ENCODE measurements at places on chromosomes 7 and 10. TPM values are rescaled to one million over a fixed set of nuclear protein-coding genes. Genes with fewer than 3 reads are reported as not detected.

GRCh38 chr7:17370901-17371585 lies 72.6 kb downstream of the AHR start:
- H3K36me3 ChIP-seq, result no peaks in the 10 kb centered on the region
- DNase-seq, result no peak
- H3K4me3 ChIP-seq, result no peak overlapping the region
- peak overlapping the region; percentile 90 for H3K27ac ChIP-seq
- H3K4me1 ChIP-seq, result peaks cover 75% of the 10 kb centered on the region

GRCh38 chr7:117682681-117683385 lies 190.4 kb downstream of the CTTNBP2 start:
- H3K36me3 ChIP-seq, result no peaks in the 10 kb centered on the region
- H3K27ac ChIP-seq, result no peak overlapping the region
- peaks cover 8% of the 10 kb centered on the region for H3K27me3 ChIP-seq
- DNase-seq, result no peak
- no peaks in the 10 kb centered on the region for H3K4me1 ChIP-seq

- peaks cover 73% of the 10 kb centered on the region for H3K4me1 ChIP-seq
- peaks cover 5% of the 10 kb centered on the region for H3K36me3 ChIP-seq
- H3K4me3 ChIP-seq, result peak overlapping the region; percentile 0
- H3K27ac ChIP-seq, result peak overlapping the region; percentile 96
- DNase-seq, result no peak
Measured at GRCh38 chr7:92714280-92714679, 122.1 kb downstream of the CDK6 start.

GRCh38 chr10:44972874-44973306 lies 5.7 kb downstream of the DEPP1 start:
- DNase-seq, result no peak
- peaks cover 21% of the 10 kb centered on the region for H3K36me3 ChIP-seq
- H3K27me3 ChIP-seq, result no peaks in the 10 kb centered on the region
- peaks cover 47% of the 10 kb centered on the region for H3K4me1 ChIP-seq
- no peak overlapping the region for H3K4me3 ChIP-seq

DNA sequence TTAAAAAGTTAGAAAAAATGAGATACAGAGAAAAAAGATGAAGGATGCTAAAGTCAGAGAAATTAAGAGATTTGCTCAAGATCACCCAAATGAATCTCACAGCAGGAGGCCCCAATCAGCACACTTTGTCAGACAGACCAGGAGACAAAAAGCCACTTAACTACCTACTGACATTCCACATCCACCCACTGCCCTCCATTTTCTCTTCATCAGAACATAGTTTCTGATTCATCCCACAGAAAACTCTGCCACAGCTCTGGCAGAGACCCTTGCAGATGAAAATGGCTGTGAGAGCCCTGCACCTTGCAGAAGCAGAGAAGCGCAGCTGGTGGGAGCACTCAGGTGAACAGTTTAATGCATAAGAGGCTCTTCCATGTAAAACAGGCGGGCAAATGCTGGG lies 26.6 kb downstream of the DGKI start:
- peaks cover 9% of the 10 kb centered on the region for H3K36me3 ChIP-seq
- H3K4me1 ChIP-seq, result peaks cover 64% of the 10 kb centered on the region
- H3K4me3 ChIP-seq, result no peak overlapping the region
- no peaks in the 10 kb centered on the region for H3K27me3 ChIP-seq

Gene OR2AE1
- not detected for total RNA-seq

Gene NXPH1
- not detected for total RNA-seq

Gene IL2RA
- not detected for total RNA-seq

GRCh38 chr7:50620433-50620832 lies 55.2 kb upstream of the DDC start:
- DNase-seq, result no peak
- H3K4me3 ChIP-seq, result no peak overlapping the region
- H3K4me1 ChIP-seq, result peaks cover 13% of the 10 kb centered on the region
- H3K27ac ChIP-seq, result no peak overlapping the region

Gene ANK3
- total RNA-seq, result 37.4 TPM

Gene IGF2BP3
- total RNA-seq, result 47.9 TPM

Gene LRRD1
- total RNA-seq, result not detected

GRCh38 chr10:110664483-110665420 lies 20.6 kb downstream of the RBM20 start:
- no peaks in the 10 kb centered on the region for H3K36me3 ChIP-seq
- peak overlapping the region; percentile 80 for H3K27ac ChIP-seq
- no peak for DNase-seq
- H3K4me3 ChIP-seq, result peak overlapping the region; percentile 33
- H3K27me3 ChIP-seq, result no peaks in the 10 kb centered on the region

DNA sequence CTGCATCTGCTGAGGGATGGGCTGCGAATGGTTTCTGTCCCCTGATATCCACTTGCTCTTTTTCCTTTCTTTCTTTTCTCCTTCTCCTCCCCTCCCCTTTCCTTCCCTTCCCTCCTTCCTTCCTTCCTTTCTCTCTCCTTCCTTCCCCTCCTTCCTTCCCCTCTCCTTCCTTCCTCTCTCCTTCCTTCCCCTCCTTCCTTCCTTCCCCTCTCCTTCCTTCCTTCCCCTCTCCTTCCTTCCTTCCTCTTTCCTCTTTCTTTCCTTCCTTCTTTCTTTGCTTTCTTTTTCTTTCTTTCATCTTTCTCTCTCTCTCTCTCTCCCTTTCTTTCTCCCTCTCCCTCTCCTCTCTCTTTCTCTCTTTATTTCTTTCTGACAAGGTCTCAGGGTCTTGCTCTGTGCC lies 20.2 kb upstream of the SPDYE1 start:
- no peak overlapping the region for H3K27ac ChIP-seq
- peaks cover 2% of the 10 kb centered on the region for H3K4me1 ChIP-seq
- H3K4me3 ChIP-seq, result no peak overlapping the region

- no peak overlapping the region for H3K27ac ChIP-seq
- H3K4me1 ChIP-seq, result peaks cover 62% of the 10 kb centered on the region
- no peak for DNase-seq
- no peak overlapping the region for H3K4me3 ChIP-seq
- no peaks in the 10 kb centered on the region for H3K36me3 ChIP-seq
Measured at GRCh38 chr10:77236029-77236428, 401.6 kb downstream of the KCNMA1 start.

Gene RNF32
- 0.52 TPM for total RNA-seq

Gene NEUROD6
- total RNA-seq, result not detected

- no peak for DNase-seq
Measured at GRCh38 chr10:29372920-29373319, 84.0 kb downstream of the LYZL1 start.

Gene ODAD2
- total RNA-seq, result 1.1 TPM

Gene GDF10
- 3.2 TPM for total RNA-seq

DNA sequence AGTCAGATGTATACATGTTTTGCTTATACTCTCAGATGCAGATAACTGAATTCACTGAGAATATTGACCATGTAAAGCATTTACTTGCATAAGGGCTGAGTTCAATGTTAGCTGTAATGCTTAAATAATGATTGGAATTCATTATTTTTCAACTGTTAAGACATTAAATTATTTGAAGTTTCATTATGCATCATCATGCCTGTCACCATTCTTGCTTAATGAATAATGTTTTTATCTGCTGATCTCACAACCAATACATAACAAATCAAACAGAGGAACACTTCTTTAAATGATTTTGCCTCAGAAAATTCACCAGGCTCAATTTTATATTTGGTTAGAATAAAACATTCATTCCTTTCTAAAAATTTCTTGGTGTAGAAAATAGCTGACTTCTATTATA lies 233.4 kb downstream of the GPR37 start:
- H3K4me1 ChIP-seq, result peaks cover 15% of the 10 kb centered on the region
- no peak overlapping the region for H3K27ac ChIP-seq
- H3K27me3 ChIP-seq, result no peaks in the 10 kb centered on the region
- H3K4me3 ChIP-seq, result no peak overlapping the region
- H3K36me3 ChIP-seq, result no peaks in the 10 kb centered on the region
- DNase-seq, result no peak

GRCh38 chr7:99624484-99624883 lies 7.7 kb downstream of the ZSCAN25 start:
- DNase-seq, result no peak
- H3K4me3 ChIP-seq, result no peak overlapping the region
- no peak overlapping the region for H3K27ac ChIP-seq
- no peaks in the 10 kb centered on the region for H3K4me1 ChIP-seq
- peaks cover 59% of the 10 kb centered on the region for H3K36me3 ChIP-seq

DNA sequence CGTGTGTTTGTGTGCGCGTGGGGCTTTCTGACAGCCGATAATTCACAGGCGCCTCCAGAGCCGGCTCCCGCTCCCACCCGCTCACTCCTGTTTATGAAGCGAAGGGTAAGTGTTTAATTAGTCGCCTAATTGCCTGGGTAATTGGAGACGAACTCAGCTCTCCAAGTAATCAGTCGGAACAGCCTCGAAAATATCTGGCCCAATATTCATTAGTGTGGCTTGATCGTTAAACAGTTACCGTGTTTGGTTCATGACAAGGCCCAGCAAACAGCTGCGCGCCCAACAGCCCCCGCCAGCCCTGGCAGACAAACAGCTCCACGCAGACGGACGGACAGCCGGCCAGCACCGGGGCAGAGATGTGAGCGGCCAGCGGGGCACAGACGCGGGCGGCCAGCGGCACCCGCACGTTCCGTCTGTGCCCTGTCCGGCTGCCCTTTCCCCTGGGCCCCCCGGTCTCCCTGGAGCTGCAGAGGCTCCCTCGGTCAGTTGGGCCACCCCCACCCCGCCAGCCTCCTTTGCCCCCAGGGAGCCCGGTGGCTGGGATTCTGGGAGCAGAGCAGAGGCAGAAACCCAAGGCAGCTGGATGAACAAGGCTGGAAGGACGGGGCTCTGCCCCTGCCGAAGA lies 98.2 kb downstream of the UNCX start:
- peaks cover 33% of the 10 kb centered on the region for H3K27me3 ChIP-seq
- no peaks in the 10 kb centered on the region for H3K36me3 ChIP-seq
- H3K27ac ChIP-seq, result no peak overlapping the region
- no peaks in the 10 kb centered on the region for H3K4me1 ChIP-seq
- no peak overlapping the region for H3K4me3 ChIP-seq

GRCh38 chr7:38825721-38826440 lies 83.1 kb downstream of the VPS41 start:
- H3K4me1 ChIP-seq, result peaks cover 32% of the 10 kb centered on the region
- H3K4me3 ChIP-seq, result peak overlapping the region; percentile 17
- DNase-seq, result no peak
- no peaks in the 10 kb centered on the region for H3K36me3 ChIP-seq

DNA sequence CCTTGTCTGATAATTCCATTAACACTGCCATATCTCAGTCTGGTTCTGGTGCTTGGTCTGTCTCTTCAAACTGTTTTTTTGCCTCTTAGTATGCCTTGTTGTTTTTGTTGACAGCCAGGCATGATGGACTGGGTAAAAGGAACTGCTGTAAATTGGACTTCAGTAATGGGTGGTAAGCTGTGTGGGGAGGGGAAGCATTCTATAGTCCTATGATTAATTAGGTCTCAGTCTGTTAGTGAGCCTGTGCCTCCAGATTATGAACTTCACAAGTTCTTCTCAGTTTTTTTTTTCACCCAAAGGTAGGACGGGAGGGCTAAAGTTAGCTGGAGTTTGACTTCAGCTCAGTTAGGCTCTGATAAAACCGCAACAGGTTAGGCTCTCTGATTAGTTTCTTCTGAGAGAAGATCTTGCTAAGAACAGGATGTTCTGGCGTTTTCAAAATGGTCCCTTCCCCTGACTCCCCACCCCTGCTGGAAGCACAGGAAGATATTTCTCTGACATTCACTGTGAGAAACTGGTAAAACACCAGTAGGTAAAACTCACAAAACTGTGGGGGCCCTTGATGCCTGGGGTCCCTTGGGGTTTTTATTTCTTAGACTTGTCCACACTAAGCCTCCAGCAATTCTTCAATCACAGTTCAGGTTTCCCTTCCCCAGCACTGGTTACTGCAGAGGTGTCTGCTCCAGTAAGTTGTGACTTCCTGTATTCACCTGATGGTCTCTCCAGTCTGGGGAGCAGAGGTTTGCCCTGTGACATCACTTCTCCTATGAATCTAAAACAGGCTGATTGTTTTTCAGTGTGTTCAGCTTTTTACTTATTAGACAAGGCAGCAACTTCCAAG lies 43.3 kb upstream of the CCDC71L start:
- no peak for DNase-seq
- H3K4me1 ChIP-seq, result no peaks in the 10 kb centered on the region
- no peaks in the 10 kb centered on the region for H3K27me3 ChIP-seq
- no peaks in the 10 kb centered on the region for H3K36me3 ChIP-seq
- no peak overlapping the region for H3K4me3 ChIP-seq

DNA sequence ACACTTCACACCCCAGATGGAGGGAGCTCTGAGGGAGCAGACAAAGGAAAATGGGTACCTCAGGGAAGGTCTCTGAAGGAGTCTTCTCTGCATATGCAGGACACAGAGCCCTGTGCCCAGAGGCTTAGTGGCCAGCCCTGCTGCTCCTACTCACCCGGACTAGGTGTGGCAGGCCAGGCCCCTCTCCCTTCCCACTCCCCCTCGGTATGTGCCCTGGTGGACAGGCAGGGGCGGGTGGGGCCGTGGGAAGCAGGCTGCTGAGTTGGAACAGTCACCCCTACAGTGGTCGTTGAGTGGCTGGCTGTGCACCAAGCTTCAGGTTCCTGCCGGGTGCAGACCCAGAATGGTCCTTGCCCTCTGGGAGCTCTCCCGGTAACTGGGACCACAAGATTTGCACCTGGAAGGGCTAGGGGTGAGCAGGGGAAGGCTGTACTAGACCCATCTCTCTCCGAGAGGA lies 68.6 kb downstream of the ZMIZ1 start:
- peak overlapping the region; percentile 98 for H3K27ac ChIP-seq
- peak overlapping the region; percentile 31 for H3K4me3 ChIP-seq
- H3K36me3 ChIP-seq, result peaks cover 13% of the 10 kb centered on the region
- H3K4me1 ChIP-seq, result peaks cover 84% of the 10 kb centered on the region
- no peaks in the 10 kb centered on the region for H3K27me3 ChIP-seq
- no peak for DNase-seq

DNA sequence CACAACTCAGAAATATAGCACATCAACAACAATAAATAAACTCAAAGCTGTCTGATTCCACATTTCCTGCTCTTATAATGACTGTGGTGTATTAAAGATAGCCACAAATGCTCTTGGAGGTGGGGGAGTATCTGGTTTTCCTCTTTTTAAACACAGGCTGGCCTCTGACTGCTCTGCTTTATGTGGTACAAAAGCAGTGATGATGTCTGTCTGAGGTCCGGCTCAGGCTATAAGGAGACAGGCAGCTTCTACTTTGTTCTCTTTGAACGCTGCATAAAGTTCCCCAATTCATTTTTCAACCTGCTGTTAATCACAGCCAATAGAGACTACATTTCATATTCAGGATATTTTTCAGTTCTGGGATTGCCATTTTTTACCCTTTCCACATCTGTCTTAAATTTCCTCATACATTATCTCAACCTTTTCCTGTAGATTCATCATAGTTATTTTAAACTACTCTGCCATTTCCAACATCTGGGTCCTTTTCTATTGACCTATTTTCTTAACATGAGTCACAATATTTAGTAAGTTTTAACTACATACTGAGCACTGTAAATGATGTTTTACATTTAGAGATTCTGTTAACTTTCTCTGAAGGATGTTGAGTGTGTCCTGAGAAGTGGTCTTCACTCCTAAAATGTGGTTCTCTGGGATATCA lies 64.9 kb downstream of the CRPPA start:
- peaks cover 29% of the 10 kb centered on the region for H3K4me1 ChIP-seq
- H3K4me3 ChIP-seq, result no peak overlapping the region
- no peaks in the 10 kb centered on the region for H3K27me3 ChIP-seq
- no peak for DNase-seq
- H3K36me3 ChIP-seq, result no peaks in the 10 kb centered on the region
- H3K27ac ChIP-seq, result peak overlapping the region; percentile 50

Gene EPO
- total RNA-seq, result not detected

Gene TRDMT1
- total RNA-seq, result 3.1 TPM

Data from chondrocyte (in vitro differentiated cells).